Tracheal epithelial cell (primary cell): ENCODE measurements at places on chromosomes 1 and 21. TPM values are rescaled to one million over a fixed set of nuclear protein-coding genes. Genes with fewer than 3 reads are reported as not detected.

Gene PADI1
- total RNA-seq = 5.5 and 6.5 TPM in 2 replicates

Gene GNAI3
- 13.4 and 20.2 TPM in 2 replicates for total RNA-seq

Gene AADACL3
- not detected in 2 replicates for total RNA-seq

Gene TACSTD2
- total RNA-seq = 319 and 514 TPM in 2 replicates

Gene HAO2
- total RNA-seq = not detected in 2 replicates

Gene RNF11
- 77.6 and 79.1 TPM in 2 replicates for total RNA-seq

Gene OR10J1
- total RNA-seq = under 0.01 TPM in 1 of 2 replicates, not detected in the other

Gene COL11A1
- total RNA-seq = 4.1 TPM in 1 of 2 replicates, not detected in the other

Gene SPATA45
- not detected in 2 replicates for total RNA-seq

Gene MROH7
- total RNA-seq = 0.24 TPM in 1 of 2 replicates, not detected in the other

Gene EGLN1
- total RNA-seq = 39.6 and 68.4 TPM in 2 replicates

Gene KCNT2
- total RNA-seq = under 0.01 and 0.21 TPM in 2 replicates

Gene RPE65
- not detected in 2 replicates for total RNA-seq

Gene FALEC
- total RNA-seq = not detected in 2 replicates

Gene PCP4
- not detected in 2 replicates for total RNA-seq

Gene VWA5B1
- not detected in 2 replicates for total RNA-seq

Gene CTSE
- total RNA-seq = 1.9 TPM in 1 of 2 replicates, not detected in the other

Gene TEDDM1
- total RNA-seq = not detected in 2 replicates

Gene NTMT2
- total RNA-seq = not detected in 2 replicates
